NCI-H226 (cell line): ENCODE measurements at places on chromosomes 1 and 21.
A peak's percentile ranks its signal among the peaks of the same experiment; 100 is the strongest.

DNA sequence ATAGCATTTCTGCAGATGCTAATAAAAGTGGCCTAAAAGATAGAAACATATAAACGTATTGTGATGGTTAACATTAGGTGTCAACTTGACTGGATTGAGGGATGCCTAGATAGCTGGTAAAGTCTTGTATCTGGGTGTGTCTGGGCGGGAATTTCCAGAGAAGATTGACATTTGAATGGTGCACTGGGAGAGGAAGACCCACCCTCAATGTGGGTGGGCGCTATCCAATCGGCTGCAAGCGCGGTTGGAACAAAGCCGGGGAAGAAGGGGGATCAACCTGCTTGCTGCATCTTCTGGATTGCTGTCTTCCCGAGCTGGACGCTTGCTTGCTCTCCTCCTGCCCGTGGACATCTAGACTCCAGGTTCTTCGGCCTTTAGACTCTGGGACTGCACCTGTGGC lies 114.0 kb upstream of the ZNF644 start:
- DNase-seq = no peak

GRCh38 chr1:186063091-186063657 lies 311.9 kb downstream of the TPR start:
- DNase-seq = no peak

DNA sequence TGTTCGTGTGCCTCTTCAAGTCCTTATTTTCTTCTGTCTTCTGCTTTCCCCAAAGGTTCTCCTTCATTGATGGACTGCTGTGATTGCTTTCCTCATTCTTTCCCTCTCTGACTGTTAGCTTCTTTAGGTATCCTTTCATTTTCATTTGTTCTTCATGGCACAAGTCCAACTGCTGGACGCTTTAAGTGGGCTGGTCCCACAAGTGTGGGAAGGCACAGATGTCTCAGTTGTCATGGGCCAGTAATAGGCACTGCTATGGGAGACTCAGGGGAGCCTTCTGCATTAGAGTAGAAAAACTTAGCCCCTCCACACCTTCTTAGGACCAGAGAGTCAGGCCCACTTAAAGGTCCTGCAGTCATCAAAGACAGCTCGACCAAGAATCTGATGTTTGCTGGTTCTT lies 122.3 kb upstream of the C1orf105 start:
- DNase-seq = no peak

- peak; percentile 24 for DNase-seq
Measured at GRCh38 chr1:240234485-240235210, 143.0 kb downstream of the FMN2 start.

DNA sequence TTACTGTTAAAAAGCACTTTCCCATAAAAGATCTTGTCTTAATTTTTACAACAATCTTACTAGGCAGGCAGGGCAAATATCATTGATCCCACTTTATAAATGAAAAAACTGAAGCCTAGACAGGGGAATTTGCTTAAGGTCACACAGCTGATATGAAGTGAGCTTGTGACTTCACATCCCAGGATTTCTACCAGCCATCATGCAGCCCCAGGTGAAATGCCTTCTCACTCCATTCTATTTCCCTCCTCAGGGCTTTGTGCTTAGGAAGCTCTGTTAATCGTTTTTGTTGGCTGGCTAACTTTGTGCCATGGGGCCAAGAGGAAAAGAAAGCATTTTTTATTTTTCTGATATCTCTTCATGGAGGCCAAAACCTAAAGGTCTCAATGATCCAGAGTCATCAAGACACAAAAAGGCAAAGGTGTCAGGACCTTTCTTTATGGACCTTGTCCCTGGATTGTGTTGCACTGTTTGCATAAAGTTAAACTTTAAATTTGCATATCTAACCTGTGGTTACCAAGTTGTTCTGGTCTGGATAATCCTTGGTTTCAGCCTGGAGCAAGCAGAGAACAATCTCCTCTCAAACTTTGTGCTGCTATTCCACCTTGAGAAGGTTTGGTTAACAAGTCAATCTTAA lies 44.8 kb upstream of the ZNF326 start:
- DNase-seq = no peak

- no peak for DNase-seq
Measured at GRCh38 chr1:92480813-92481598, 5.7 kb downstream of the GFI1 start.

- DNase-seq = no peak
Measured at GRCh38 chr21:29018540-29018939, 609 bp downstream of the RWDD2B start.

DNA sequence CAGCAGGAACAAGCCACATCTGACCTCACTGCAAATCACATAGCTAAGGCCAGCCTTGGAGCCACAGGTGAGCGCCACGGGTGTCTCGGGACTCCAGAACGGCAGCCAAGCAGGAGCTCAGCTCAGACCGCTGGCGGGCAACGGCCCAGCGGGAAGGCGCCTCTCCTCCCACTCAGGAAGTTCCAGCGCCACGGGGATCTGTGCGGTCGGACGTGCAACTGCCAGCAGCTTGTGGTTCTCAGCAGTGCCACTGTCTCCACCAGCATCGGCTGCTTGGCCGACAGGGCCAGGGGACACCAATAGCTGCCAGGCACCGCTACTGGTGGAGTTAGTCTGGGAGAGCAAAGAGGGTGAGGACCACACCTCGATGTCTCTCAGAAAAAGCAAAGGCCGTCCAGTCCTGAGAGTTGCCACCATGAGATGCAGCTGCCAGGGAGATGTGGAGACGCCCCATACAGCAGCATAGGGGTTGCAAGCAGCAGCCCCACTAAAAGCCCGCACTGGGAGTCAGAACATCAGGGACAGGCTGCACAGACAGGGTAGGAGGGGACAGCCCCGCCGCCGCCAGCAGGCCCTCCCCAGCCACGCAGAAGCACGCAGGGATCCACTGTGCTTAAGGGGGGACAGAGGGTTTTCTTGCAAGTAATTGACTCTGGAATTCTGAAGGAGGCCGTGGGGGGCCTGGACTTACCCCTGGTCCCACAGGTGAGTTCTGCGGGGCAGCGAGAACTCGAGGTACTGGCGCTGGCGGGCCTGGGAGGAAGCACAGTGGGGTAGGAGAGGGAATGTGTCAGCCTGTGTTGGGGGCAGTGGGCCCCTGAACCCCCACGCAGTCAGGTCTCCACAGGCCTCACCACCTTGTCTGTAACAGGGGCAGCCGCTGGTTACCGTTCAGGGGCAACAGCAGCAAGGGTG lies 83.5 kb downstream of the NPHP4 start:
- no peak for DNase-seq

GRCh38 chr1:6416295-6416656 lies 3.4 kb downstream of the HES2 start:
- no peak for DNase-seq

DNA sequence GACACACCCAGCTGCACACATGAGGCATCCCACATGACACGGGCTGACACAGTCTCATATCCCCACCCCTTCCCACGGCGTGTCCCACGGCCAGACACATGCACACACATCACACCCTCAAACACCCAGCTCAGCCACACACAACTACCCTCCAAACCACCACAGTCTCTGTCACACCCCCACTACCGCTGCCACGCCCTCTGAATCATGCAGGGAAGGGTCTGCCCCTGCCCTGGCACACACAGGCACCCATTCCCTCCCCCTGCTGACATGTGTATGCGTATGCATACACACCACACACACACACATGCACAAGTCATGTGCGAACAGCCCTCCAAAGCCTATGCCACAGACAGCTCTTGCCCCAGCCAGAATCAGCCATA lies 22.6 kb downstream of the PODN start:
- no peak for DNase-seq

DNA sequence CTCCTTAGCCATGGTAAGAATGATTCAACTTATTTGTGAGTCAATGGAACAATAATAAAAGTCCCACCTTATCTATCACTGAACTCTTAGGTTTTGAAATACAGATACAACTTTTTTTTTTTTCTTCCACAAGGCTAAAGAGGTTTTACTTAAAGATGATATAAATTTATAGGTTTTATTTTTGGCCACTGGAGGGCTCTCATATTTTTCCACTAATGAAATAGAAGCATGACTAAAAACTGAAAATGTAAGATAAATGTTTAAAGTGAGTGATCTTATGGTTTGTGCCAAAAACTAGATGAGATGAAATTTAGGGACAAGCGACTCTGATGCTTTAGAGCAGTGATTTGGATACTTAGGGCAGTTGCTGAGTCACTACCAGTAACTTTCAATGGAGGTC lies 499.0 kb downstream of the NUF2 start:
- DNase-seq = no peak

- DNase-seq = no peak
Measured at GRCh38 chr1:38452246-38452645, 405.7 kb upstream of the POU3F1 start.

GRCh38 chr1:40270152-40270834 lies 12.3 kb downstream of the ZMPSTE24 start:
- no peak for DNase-seq

DNA sequence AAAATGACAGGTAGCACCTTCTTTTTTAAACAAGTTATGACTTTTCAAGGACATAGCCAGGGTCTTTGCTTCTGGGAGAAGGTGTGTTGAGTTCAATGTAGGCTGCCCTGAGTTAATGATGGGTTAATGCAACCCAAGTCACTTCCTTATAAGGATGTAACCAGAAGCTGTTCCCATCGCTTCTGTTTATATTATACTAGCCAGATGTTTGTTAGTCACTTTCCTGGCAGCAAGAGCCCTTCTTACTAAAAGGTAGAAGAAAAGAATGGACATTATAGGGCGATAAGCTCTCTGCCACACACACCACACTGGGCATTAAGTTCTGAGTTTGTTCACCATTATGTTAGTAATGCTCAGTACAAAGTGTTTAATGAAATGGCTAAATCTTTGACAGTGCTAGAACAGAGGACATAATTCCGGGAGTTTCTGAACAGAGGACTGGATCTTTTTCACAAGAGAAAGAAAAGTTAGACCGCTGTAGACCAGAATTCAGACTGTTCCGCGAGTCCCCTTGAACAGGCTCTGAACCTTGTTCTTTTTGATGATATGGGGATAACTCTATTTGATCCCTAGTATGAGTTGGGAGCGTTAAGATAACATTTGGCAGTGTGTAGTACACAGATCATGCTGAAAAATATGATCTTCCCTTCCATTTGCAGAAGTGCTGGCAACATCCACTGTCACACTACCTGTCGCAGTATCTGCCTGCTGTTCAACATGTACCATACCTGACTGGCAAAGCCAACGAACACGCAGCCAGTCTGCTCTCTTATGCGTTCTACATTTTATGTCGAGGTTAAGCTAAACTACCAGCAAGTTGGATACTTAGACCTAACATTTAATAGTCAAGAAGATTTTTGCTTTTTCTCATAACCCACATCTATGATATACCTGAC lies 41.0 kb downstream of the DEGS1 start:
- DNase-seq = no peak

DNA sequence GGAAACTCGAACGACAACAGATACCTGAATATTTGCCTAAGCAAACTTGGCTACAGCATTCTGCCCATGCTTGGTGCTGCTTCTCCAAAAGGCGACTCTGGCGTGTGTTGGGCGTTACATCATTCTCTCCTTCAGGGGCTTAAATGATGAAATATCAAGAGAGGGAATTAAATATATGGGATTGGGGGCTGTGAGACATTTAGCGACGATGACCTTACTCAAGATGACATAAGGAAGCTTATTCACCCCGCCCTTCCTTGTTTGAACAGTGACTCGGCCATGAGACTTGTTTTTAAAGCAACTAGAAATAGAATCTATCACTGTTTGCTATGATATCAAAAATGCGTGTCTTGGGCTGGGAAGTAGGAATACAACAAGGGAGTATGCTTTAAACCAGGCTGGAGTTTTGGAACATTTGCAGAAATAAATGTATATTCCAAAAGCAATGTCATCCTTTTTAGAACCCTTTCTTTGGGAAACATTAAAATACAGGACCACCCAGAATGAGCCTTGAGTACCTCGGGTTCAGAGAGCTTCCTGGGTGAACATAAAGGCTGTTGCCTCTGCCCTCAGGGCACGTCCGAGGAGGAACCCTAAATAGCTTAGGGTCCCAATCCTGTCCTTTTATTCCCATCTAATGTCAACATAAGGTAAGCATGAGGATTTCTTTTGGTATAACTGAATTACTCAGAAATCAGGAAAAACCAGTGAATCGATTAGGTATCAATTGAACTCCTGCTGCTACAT lies 123.3 kb upstream of the SLC45A1 start:
- no peak for DNase-seq
